ENCODE measurements at places on chromosomes 13 and 19. TPM values are rescaled to one million over a fixed set of nuclear protein-coding genes. Genes with fewer than 3 reads are reported as not detected.

TNFSF13B gene
- total RNA-seq: 27.5 TPM

GARIN5A gene
- total RNA-seq: 1.1 TPM

SYT5 gene
- 0.54 TPM for total RNA-seq

CEACAM21 gene
- total RNA-seq: 11.3 TPM

RNF17 gene
- total RNA-seq: not detected

FBXL12 gene
- 31.8 TPM for total RNA-seq

HSD17B14 gene
- total RNA-seq: 2.4 TPM

ZNF738 gene
- 8.9 TPM for total RNA-seq

DPY19L3 gene
- total RNA-seq: 23.4 TPM

FSTL3 gene
- total RNA-seq: 7.5 TPM

SH2D3A gene
- 8.9 TPM for total RNA-seq

CYSLTR2 gene
- 9.7 TPM for total RNA-seq

PLIN5 gene
- total RNA-seq: 0.27 TPM

KLK3 gene
- under 0.01 TPM for total RNA-seq

CKM gene
- total RNA-seq: 0.27 TPM

KRTDAP gene
- not detected for total RNA-seq

Data from hematopoietic multipotent progenitor cell (in vitro differentiated cells).